ENCODE measurements at places on chromosomes 1 and 21. TPM values are rescaled to one million over a fixed set of nuclear protein-coding genes. Genes with fewer than 3 reads are reported as not detected.

- no peak for DNase-seq
Observed at GRCh38 chr1:166170726-166171125, 3.9 kb upstream of the FAM78B start.

DNA sequence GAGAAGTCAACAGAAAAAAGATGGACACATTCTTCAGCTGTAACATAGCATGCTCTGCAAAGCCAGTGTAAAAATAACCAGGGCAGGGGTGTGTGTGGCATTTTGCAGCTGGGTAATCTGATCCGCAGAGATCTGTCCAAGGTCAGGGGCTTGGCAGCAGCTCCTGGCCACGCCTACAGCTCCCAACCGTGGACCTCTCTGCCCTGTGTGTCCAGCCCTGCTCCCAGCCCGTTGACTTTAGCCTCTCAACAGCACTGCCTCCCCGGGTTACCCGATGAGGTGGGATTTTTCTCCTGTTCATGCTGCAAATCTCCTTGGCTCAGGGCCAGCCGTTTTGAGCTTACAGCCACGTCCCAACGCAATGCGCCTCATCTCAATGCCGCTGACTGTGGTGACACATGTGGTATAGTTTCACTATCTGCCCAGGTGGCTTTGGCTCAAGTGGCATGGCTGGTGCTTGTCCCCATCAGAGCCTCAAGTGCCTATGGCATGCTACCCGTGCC is 68.1 kb downstream of the VWA5B1 start:
- DNase-seq, result no peak

- no peak for DNase-seq
Observed at GRCh38 chr1:53625766-53626520, 113.0 kb downstream of the GLIS1 start.

DNA sequence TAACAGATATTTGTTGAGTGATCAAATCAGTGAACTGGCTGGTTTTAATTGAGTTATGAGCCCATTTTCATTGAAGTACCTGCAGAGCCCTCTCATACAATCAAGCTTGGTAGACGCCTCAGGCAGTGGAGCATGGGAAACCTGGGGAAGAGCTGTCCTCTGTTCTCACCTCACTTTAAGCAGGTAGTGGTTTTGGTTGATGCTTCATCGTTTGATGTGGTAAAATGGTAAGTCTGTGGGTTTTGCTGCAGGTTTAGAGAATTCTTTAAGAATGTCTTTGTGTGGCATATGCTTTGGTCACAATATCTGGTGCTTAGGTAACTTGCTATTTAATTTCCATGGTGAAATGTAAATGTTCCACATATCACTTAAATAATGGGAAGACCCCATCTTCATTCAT is 10.0 kb downstream of the LAMC1 start:
- no peak for DNase-seq

DNA sequence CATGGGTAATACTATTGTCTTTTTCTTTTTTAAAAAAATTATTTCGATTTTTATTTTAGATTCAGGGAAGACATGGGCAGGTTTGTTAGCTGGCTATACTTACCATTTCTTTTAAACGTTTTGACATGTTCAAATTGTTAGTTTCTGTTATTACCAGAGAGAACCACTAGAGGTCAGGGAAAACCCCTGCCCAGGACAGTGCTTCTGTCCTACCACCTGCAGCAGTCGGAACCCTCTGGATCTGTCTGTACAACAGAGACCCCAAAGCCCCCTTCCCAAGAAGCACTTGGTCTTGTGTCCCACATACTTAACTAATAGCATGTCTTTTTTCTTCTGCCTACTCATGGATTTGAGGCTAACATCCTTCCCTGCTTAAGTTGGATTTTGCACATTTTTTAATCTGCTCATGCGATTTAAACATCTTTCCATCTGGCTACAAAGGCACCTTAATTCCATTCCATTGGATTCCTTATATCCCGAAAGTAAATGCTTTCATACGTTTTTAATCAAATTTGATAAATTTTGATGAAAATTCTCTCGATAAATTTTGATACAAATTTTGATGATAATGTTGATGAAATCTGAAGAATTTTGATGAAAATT is 10.0 kb upstream of the C1orf115 start:
- no peak for DNase-seq

DNA sequence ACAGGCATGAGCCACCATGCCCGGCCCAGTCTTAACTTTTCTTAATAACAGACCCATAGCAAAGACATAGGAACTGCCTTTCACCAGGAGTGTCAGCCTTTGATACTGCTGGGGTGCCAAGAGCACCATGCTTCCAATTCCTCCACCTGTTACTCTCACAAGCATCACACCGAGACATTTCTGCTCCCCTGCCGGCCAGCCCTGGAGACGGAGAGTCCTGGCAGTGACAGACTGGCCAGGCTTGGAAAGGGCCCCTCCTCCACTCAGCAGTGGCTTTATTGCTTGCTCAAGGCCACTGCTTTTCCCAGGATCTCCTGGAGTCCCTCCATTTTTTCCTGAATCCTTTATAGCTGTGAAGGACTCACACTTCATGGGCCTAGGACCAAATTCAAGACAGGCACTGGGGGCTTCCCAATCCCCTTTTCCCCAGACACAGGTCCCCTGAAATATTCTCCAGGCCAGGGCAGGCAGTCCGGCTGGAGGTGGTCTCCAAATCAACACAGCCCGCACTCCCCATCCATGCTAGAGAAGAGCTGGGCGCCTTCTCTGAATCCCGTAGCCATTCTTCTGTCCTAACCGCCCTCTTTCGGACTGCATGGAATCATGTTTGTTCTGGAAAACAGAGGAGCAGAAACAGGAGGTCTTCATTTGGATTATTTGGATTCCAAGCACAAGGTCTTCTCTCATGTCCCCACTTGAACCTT is 25.5 kb upstream of the PTPRF start:
- no peak for DNase-seq

- DNase-seq, result no peak
Observed at GRCh38 chr1:17184822-17185484, 20.0 kb upstream of the PADI1 start.

GRCh38 chr1:18154430-18155194 is 47.0 kb downstream of the IGSF21 start:
- DNase-seq, result no peak

SELL gene
- total RNA-seq, result 441 TPM
